HFFc6 (cell line): ENCODE measurements at places on chromosomes 16 and 17.

- DNase-seq, result no peak
Observed at GRCh38 chr16:73915140-73915539, 381.5 kb upstream of the PSMD7 start.

DNA sequence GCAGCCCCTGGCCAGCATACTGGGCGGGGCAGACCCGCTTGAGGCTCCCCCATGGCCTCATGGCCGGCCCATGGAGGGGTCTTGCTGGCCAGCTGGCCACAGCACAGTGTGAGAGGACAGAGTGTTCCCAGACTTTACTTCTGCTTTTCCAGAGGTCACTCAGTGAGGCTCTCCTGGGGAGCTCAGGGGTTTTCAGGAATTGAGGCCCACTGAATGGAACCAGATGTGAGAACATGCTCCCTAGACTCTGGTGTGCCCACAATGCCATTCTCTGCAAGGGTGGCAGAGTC is 21.2 kb downstream of the ATP6V0D1 start:
- no peak for DNase-seq

GRCh38 chr17:31379597-31380205 is 11.8 kb upstream of the RAB11FIP4 start:
- no peak for DNase-seq

- DNase-seq, result peak; percentile 49
Observed at GRCh38 chr17:46192439-46193150, 634 bp downstream of the KANSL1 start.
